ENCODE measurements at places on chromosomes 1 and 21.

DNA sequence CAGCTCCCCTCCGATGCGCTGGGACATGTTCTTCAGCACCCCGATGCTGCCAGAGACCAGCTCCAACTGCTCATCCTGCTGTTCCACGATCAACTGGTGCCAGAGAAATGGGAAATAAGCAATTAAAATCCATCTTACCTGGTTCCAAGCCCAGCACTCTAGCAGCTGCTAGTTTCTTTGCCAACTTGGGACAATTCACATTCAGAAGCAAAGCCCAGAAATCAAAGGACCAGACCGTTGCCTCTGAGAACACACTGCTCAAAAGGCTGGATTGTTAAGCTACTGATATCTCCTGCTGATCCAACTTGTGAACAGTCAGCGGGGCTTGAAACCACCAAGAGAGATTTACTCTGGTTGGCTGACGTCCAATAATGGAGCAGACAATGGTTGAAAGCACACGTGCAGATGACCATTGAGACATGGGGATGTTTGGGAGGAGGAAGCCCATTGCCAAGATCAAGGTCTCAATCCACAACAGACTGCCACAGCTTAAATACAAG, 34.4 kb downstream of the STX6 start:
- no peak for DNase-seq

- no peak for DNase-seq
Measured at GRCh38 chr1:8562222-8562621, 244.3 kb downstream of the SLC45A1 start.

DNA sequence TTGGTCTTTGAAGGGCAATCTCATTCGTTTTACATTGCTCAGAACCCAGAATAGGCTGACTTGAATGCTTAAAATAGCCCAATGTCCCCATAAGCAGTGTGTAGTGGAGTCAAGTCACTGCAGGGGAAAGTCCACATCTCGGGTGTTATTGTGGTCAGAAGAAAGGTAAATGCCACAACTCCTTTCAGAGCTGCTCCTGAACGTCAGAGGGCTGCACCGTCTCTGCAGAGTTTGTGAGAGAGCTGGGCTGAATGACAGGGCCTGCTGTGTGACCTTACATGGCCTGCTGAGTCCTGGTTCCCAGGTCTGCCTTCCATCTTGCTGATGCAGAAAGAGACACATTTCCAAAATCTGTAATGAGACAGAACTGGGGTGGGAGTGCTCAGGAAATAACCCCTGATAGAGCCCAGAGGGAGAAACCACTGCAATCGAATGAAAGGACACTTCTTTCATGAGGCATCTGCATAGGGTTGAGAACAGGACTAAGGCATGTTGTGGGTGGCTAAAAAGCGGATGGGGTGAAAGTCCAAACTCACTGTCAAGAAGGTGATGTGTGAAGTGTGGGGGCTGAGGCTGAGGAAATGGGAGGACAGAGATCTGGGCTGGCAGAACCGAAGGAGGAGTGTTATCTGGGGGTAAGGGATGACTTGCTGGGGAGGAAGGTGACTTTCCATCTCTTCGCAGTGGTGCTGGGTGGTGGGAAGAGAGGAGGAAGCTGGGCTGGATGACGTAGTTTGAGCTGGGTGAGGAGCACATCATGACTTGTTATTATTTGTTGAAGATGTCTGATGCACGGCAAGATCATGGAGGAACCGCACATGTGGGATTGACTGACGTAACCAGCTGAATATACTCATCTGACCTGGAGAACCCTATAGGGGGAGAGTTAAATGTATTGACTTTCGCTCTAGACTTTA, 33.7 kb downstream of the XCL2 start:
- DNase-seq: no peak

DNA sequence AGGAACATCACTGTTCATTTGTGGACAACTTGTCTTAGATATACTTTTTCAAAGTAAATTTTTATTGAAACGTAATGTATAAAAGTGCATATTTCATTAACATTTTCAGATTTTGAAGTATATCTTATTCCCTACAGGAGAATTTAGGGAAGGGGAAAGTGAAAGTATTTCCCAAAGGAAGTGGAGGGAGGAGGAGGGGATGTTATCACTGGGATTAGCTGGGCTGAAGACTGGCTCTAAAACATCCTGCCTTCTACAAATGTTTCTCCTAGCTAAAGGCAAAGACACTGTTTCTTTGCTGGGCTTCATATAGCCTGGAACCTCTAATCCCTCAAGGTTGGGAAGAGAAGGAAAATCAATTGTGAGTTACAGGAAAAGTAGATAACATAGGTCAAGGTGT, 7.1 kb upstream of the ZNF697 start:
- no peak for DNase-seq

GRCh38 chr1:97999320-97999719, 78.5 kb upstream of the DPYD start:
- no peak for DNase-seq

GRCh38 chr1:38815903-38816627, 43.5 kb downstream of the RRAGC start:
- no peak for DNase-seq

- no peak for DNase-seq
Measured at GRCh38 chr1:90761781-90762589, 44.9 kb upstream of the BARHL2 start.

- no peak for DNase-seq
Measured at GRCh38 chr1:78383923-78384322, 106.9 kb upstream of the PTGFR start.

- DNase-seq: no peak
Measured at GRCh38 chr1:107551456-107551855, 410.6 kb downstream of the NTNG1 start.

- no peak for DNase-seq
Measured at GRCh38 chr1:103275725-103276124, 167.4 kb upstream of the COL11A1 start.

Data from stimulated activated CD8-positive, alpha-beta memory T cell treated with anti-CD3 and anti-CD28 coated beads, Interleukin-4, amount 100 ng/mL, for 4 hours (primary cell).